ENCODE measurements at places on chromosomes 7 and 10.

DNA sequence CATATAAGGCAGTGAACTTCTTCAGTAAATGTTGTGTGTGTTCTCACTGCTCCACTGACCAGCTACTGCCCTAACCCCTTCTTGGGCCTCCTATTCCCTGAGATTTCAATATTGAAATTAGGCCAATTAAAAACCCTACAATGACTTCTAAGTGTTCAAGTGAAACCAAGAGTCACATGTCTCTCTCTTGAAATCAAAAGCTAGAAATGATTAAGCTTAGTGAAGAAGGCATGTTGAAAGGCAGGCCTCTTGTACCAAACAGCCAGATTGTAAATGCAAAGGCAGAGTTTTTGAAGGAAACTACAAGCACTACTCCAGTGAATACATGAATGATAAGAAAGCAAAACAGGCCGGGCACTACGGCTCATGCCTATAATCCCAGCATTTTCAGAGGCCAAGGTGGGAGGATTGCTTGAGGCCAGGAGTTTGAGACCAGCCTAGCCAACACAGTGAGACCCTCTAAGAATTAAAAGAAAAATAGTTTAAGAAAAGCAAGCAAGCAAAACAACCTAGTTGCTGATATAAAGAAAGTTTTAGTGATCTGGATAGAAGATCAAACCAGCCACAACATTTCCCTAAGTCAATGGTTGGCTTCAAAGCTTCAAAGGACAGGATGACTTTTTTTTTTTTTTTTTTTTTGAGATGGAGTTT, 22.3 kb downstream of the BRAF start:
- no peak for DNase-seq

- no peak for DNase-seq
Measured at GRCh38 chr10:126584836-126585235, 85.7 kb downstream of the C10orf90 start.

GRCh38 chr7:94431619-94432280, 37.1 kb downstream of the COL1A2 start:
- DNase-seq = no peak

DNA sequence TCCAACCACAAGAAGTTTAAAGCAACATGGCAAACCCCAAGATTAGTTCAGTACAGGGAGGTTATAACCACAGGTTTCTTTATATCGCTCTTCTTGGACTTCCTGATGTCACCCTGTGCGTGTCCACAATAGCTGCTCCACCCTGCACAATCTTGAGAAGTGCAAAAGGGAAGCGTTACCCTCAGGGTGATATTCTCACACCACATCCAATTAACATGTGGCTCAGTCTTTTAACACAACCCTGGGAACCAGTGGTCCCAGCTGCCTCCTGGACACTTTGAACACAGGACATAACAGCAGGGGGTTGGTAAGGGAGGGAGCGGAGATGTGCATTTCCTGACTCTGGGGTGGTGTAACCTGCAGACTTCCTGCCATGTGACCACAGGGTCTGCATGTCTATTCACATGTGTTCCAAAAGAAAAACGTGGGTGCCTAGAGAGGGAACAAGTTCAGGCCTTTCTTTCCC, 64.6 kb downstream of the GSAP start:
- peak; percentile 39 for DNase-seq

- no peak for DNase-seq
Measured at GRCh38 chr10:55550236-55550635, 749.2 kb upstream of the PCDH15 start.

GRCh38 chr10:122475100-122475499, 13.7 kb downstream of the HTRA1 start:
- no peak for DNase-seq

DNA sequence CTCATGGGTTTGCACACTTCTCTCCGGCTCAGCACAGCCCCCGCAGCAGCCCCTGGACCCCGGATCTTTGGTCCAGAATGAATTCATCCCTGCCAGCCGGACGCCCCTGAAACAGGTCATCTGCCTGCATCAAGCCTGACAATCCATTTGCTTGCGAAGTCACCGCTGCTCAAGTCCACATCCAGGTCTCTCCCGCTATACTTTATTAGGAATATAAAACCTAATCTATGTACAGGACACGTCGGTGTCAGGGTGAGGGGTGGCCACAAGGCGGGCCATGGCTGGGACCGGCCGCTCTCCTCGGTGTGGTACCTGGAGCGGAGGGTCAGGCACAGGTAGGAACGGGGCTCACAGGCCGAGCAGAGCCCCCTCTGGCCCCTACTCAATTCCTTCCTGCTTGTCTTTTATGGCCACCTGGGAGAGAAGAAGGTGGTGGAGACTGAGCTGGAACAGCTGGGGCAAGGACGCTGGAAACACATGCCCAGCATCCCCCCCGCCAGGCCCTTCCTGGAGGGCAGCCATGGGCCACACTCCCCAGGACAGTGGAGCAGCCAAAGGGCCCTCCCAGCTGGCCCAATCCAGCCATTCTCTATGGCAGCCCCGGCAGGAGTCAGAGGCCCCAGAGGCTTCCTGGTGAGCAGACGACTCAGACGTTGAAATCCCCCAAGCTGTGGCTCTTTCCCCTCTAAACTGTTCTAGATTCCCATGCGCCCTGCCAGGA, 5.3 kb downstream of the POLR2J start:
- DNase-seq = no peak

DNA sequence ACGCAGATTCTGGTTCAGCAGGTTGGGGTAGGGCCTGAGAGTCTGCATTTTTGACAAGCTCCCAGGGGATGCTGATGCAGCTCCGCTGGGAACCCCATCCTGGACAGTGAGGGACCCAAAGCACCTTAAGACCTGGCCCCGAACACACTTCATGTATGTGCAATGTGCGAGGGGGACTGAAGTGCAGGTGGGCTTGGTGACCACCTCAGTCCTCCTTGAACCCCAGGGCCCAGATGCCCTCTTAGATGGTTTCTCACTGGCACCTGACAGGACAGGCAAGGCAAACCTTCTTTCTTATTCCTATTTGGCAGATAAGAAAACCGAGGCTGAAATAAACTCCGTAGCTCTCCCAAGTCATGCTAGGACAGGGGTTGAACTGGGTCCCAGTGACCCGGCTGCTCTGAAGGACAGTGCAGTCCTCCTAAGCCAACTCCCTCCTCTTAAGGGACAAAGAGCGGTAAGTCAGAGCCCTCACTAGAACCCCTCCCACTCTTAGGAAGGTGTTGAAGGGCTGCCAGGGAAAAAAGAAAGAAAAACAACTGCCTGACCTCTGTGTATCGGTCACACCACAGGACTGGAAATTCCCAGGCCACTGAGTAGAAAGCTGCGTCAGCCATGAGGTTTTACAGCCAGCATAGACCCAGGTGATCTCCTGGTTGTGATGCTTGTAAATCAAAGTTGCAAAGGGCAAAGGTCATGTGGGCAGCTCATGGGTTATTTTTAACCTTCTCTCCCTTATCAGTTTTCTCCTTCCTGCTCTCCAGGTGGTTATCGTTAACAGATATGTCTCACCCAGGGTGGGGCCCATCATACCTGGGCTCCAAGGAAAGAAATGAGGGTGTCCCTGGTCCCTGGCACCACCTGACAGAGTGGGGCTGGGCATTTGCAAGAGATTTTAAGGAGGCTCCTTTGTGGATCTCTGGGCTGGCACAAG, 90.9 kb upstream of the SMNDC1 start:
- DNase-seq = no peak

GRCh38 chr7:151897161-151897731, 20.3 kb upstream of the PRKAG2 start:
- no peak for DNase-seq

- DNase-seq = no peak
Measured at GRCh38 chr7:36943591-36944435, 219.5 kb upstream of the AOAH start.

- DNase-seq = no peak
Measured at GRCh38 chr7:38276096-38276877, 2.9 kb upstream of the TARP start.

- no peak for DNase-seq
Measured at GRCh38 chr10:22505911-22506685, 160.8 kb downstream of the SPAG6 start.

DNA sequence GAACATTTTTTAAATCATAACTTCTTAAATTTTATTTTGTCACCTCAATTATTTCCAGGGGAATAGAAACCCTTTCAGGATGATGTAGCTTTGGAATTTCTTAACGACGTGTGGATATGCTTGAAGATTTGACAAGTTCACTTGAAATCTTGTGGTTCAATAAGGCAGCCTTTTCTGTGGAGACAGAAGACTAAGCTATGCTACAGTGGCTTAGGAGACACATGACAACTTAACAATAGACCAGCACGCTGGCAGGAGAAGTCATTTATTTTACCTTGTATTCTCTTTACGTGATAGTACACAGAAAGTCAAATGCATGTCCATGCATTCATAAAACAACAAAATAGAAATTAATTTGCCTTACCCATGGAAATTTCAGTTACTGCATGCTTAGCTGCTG, 181.6 kb downstream of the GRM3 start:
- DNase-seq = no peak

GRCh38 chr7:157757776-157758467, 421.1 kb downstream of the DNAJB6 start:
- DNase-seq = no peak

GRCh38 chr7:115177103-115177502, 255.2 kb downstream of the MDFIC start:
- DNase-seq = no peak

GRCh38 chr10:59102394-59102793, 74.0 kb upstream of the PHYHIPL start:
- no peak for DNase-seq

DNA sequence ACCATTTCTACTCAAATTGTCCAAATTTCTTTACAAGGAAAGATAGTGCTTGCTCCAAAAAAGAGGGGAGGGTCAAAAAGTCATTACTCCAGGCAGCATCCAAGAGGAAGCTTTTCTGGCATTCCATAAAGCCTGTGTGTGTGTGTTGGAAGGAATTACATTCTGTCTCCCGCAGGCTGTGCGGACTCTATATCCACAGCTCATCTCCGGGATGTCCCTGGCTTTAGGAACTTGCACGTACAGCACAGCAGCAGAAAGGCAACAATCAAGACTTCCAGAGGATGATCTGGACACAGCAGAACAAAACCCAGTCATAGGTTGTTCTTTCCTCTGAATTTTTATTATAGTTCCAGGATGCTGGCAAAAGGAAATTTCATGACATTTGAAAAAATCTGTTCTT, 94.8 kb downstream of the ITIH5 start:
- DNase-seq = no peak

- DNase-seq = peak; percentile 20
Measured at GRCh38 chr10:132397671-132398565, 918 bp downstream of the PWWP2B start.

DNA sequence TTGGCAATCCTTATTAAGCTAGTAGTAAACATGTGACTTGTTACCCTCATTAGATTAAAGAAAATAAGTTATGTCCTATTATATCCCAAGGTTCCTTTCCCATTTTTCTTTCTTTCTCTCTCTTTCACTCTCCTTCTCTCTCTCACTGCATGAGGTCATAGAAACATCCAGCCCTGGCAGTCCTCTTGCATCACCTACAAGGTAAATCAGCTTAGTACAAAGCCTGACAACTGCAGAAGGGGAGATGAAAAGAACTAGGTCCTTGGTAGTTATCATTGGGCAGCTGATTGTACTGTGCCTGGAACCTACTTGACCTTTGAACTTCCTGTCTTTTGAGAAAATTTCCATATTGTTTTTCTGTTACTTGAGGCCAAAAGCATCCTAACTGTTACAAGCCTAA, 307.9 kb upstream of the SP8 start:
- DNase-seq = no peak

DNA sequence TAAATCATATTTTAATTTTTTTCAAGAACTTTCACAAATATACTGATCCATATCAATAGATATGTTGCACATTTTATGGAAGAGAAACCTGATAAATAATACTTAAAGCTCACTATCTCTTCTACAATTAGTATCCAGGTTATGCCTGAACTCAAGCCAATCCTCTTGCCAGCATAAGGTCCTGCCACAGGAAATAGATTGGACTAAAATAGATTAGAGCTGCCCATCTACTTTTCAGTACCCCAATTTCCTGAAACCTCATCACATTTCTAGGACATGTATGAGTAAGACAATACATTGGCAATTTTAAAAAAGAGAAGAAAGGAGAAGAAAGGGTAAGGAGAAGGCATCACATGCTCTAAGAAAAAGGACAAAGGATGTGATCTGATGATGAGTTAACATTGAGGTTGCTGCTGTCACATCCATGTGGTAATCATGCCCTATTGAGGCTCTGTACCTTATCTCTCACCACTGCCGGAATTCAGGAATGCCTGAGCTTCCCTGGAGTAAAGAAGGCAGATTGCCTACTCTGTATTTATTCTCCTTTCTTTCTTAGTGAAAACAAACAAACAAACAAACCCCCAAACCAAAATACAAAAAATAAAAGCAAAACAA, 199.7 kb downstream of the ANK3 start:
- DNase-seq = no peak

- DNase-seq = no peak
Measured at GRCh38 chr10:110500515-110500905, 2.8 kb downstream of the DUSP5 start.

DNA sequence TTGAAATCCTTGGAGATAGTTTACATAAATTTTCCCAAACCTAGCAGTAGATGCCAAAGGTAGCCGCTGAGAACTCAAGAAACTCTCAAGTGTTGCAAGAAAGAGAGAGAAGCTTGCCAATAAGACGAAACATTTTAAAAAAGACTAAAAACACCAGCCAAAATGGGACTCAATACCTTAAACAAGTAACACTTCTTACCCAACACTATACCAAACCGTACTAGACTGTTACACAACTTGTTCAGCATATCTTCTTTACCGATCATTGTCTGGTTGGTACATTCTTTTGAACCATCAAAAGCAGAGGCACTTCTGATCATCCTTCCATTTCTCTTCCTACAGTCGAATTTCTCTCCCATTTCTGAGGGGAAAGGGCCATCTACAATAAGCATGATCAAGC, 4.8 kb upstream of the PTPN12 start:
- DNase-seq = no peak

GRCh38 chr7:90178166-90178565, 23.9 kb downstream of the STEAP1 start:
- DNase-seq = no peak

- no peak for DNase-seq
Measured at GRCh38 chr10:126459878-126460481, 71.7 kb upstream of the ADAM12 start.

GRCh38 chr10:33412653-33413361, 78.3 kb upstream of the NRP1 start:
- DNase-seq = no peak

DNA sequence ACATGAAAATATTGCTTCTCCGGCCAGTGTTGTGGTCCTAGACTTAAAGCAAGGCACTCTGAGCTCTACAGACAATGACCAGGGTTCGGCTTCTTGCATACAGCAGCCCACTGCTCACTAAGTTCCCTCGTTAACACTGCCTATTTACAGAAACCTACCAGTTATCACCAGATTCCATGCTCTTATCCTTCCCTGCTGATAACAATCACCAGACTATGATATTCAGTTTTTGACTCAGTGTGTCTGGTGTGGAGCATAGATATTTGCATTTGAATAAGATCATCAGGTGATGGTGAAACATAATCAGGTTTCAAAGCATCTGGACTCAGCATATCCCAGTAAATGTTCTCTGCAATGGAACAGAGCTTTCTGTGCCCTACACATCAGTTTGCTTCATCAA, 182.3 kb downstream of the SNX13 start:
- no peak for DNase-seq

- DNase-seq = no peak
Measured at GRCh38 chr7:41067576-41067975, 635.3 kb downstream of the INHBA start.

- DNase-seq = no peak
Measured at GRCh38 chr10:71600849-71601248, 118.7 kb downstream of the C10orf105 start.

- DNase-seq = no peak
Measured at GRCh38 chr7:1087952-1088920, at the start of gene GPER1. TSS of gene GPER1 (plus strand) at chr7:1088113. CDS start at chr7:1091729, 3,616 bp downstream.

- no peak for DNase-seq
Measured at GRCh38 chr10:70740406-70741288, 44.5 kb downstream of the TBATA start.

Measured in T-helper 22 cell (primary cell).